Adrenal gland (tissue), 19 donors: ENCODE measurements at places on chromosomes 7 and 10.

DNA sequence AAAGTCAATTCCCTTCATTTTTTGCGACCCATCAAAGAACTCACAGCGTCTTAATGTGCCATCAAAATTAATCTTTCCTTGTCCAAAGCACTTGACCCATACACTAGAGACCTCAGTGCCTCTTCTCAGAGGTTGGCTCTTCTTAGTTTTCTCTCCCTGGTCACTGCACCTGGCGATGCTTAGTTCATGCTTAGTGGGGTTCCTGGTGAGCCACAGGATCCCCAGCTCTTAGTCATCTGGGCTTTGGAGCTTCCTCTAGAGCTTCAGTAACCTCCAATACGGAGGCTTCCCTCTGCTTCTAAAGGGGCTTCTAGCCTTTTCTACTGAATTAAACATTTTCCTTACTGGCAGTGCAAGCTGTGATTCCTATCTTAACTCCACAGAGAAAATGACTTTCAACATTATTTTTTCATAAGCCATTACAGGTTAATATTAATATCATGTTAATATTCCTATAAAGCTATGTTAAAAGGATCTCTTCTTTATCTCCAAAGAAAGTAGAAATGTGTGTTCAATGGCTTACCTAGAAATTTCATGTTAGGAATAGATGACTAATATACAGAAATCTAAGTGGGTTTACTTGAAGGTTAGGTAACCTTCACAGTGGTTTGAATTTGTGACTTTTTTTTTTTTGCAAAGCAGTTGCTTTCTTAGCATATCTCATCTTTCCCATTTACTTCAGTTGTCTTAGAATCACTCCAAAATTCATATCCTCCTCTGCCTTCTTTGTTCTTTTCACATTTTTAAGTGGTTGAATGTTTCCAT lies 295.2 kb downstream of the CAMK1D start:
- no peak for DNase-seq

DNA sequence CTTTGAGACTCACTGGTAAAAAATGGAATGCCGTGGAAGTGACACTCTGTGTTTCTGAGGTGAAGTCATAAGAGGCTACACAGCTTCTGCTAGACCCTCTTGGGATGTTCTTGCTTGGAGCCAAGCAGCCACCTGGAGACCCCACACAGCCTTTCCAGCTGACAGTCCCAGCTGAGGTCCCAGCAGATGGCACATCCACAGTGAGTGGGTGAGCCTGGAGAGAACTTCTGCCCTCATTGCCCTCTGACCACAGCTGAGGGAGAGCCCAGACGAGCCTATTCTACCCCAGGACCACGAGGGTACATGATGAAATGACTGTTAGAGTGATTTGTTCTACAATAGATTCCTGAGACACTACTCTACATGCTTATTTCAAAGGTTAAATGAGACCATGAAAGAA lies 44.3 kb downstream of the CXCL12 start:
- peak; percentile 11 for DNase-seq

DNA sequence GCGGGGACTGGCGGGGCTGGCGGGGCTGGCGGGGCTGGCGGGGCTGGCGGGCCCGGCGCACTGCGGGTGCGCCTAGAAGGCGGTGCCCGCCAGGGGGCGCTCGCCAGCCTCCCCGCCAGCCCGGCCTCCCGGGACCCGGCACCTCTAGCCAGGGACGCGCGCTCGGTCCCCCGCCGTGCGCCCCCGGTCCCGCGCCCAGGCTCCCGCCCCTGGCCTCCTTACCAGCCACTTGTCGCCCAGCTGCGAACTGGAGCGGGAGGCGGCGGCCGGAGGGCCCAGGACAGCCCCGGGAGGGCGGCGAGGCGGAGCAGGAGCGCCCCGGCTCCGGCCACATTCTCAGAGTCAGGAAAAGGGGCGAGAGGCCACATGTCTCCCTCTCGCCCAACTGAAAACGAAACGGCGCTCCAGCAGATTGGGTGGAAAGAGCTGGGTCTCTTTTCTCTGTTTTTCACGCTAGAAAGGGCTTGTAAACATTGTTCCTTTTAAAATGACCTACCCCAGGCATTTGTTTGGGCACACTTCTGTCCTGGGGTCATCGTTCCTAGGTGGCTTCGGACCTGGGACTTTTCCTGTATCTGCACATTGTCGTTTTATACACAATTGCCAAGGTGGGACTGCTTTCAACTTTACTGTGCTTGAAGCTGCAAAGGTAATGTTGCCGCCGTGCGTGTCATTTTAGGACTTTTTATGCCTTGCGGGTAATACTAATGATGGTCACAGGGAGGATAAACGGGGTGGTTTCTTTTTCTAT lies 378 bp upstream of the PRKCQ start:
- peak; percentile 52 for DNase-seq

DNA sequence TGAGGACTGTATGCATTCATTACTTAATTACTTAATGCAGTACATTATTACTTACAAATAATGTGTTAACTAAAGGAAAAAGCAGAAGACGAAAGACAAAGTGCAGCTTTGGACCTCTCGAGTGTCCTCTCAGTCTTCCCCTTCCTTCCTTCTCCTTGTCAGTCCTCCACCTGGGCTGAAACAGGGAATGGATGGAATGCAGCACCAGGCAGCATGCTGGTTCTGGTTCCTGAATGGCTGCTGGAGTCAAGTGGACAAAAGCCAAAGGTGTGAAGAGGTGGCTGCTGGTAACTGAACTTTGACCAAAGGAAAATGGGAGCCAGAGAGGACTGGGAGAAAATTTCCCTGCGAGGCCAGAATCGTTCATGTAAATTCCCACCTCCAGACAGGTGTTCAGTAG lies 179.5 kb downstream of the GPAM start:
- DNase-seq, result no peak

GRCh38 chr10:112587729-112588128 lies 140.7 kb downstream of the VTI1A start:
- DNase-seq, result no peak

- DNase-seq, result no peak
Measured at GRCh38 chr10:123433539-123433938, 232.6 kb upstream of the GPR26 start.

GRCh38 chr7:66279912-66280311 lies 74.8 kb downstream of the TPST1 start:
- no peak for DNase-seq

DNA sequence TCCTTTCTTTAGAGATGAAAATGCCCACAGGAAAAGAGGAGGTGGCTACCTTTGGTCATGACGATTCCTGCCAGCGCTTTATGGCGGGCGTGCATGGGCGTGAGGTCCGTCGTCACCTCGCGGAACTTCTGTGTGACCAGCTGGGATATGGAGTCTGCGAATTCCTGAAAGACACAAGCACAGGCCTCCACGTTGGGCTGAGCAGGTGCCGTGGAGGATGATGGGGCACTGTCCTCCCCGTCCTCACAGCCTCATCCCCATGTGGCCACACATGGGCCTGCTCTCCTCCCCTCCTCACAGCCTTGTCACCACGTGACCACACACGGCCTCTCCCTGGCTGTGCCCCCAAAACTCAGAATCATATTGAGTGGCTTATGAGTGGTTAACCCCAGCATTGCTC lies 214.7 kb downstream of the WDR37 start:
- DNase-seq, result no peak

GRCh38 chr10:3484306-3485056 lies 300.5 kb downstream of the KLF6 start:
- DNase-seq, result no peak

DNA sequence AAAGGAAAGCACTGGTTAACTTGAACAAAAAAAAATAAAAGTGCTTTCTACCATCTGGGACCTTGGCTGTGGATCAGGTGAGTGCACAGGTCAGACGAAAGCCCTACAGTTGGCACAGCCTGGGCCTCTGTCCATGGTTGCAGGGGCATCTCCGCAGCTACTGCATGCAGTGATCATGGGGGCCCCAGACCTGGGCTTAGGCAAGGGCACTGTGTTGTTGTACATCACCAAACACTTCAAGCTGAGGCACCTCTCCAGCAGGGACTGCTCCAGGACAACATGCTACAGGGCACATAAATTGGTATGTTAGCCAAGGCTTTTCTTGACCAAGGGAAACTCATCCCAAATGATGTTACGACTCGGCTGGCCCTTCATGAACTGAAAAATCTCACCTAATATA lies 23.5 kb downstream of the KLHL7 start:
- peak; percentile 14 for DNase-seq

GRCh38 chr7:50088463-50089129 lies 4.5 kb downstream of the ZPBP start:
- DNase-seq, result no peak

DNA sequence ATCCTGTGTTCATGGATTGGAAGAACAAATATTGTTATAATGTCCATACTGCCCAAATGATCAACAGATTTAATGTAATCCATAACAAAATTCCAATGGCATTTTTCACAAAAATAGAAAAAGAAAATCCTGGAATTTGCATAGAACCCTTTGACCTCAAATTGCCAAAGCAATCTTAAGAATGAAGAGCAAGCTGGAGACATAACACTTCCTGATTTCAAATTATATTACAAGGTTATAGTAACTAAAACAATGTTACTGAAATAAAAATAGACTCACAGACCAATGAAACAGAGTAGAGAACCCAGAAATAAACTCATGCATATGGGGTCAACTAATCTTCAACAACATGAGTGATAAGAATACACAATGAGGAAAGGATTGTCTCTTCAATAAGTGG lies 302.5 kb downstream of the PHTF2 start:
- DNase-seq, result no peak

GRCh38 chr10:124308056-124308645 lies 110.6 kb downstream of the OAT start:
- DNase-seq, result no peak

GRCh38 chr10:128481152-128481840 lies 355.1 kb upstream of the MKI67 start:
- no peak for DNase-seq

DNA sequence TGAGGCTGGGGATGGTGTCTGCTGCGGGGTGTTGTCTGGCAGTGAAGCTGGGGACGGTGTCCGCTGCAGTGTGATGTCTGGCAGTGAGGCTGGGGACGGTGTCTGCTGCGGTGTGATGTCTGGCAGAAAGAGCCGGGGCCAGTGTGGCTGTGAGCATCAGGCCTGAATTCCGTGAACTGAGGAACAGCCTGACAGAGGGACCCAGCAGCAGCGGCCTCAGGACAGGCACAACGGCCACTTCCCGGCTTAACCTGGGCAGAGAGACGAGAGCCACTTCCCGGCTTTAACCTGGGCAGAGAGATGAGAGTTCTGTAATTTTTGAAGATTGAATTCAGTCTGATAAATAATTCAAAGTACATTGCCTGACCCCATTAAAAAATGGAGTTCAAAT lies 321.2 kb downstream of the PTPRN2 start:
- DNase-seq, result no peak

DNA sequence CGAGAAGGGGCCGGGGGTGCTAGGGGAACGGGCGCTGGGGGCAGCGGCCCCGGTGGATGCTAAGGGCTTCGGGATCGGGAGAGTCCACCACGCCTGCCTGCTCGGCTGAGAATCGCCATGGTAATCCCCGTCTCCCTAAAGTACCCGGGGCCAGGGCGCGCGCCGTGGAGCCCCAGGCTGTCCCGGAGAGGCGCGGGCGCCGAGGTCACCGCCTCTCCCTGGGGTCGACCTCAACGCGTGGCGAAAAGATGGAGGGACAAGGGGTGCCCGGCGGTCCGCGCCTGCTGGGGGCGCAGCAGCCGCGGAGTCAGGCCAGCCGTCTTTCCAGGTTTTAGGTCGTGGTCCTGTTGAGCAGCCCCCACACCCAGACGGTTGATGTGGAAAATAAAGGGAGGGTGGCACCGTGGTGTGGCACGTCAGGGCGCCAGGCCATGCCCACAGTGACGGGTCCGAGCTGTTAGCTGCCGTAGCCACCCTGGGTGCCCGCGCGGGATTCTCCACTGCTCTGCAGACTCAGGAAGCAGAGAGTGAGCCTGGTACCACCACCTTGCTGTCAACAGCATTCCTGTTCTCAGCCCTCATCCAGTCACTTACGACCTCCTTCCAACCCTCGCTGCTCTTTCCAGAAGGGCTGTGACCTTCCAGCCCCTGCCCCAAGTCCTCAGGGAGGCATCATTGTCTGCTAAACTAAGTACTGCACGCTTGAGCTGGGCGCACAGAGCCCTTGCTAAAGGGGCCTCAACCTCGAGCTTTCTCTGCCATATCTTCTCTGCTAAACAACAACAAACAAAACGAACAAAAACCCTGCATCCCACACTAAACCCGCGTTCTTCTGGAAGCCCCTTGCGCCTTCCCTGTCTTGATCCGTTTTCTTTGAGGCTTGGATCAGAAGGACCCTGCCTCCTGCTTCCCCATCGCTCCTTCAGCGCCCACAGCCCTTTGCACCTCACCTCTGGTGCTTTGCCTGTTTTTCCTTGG lies 666 bp downstream of the SMKR1 start:
- no peak for DNase-seq

DNA sequence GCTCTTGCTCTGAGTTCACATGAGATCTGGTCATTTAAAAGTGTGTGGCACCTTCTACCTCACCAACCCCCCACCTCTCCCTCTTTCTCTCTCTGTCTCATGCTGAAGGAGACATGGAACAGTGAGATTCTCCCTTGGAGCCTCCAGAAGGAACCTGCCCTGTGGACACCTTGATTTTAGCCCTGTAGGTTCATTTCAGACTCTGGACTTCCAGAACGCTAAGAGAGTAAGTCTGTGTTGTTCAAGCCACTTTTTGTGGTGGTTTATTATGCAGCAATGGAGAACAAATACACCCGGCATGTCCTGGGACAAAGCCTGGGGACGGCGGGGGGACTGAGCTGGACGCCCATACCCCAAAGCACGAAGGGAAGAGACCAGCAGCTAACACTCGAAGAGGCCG lies 20.7 kb upstream of the GIMAP8 start:
- peak; percentile 5 for DNase-seq

DNA sequence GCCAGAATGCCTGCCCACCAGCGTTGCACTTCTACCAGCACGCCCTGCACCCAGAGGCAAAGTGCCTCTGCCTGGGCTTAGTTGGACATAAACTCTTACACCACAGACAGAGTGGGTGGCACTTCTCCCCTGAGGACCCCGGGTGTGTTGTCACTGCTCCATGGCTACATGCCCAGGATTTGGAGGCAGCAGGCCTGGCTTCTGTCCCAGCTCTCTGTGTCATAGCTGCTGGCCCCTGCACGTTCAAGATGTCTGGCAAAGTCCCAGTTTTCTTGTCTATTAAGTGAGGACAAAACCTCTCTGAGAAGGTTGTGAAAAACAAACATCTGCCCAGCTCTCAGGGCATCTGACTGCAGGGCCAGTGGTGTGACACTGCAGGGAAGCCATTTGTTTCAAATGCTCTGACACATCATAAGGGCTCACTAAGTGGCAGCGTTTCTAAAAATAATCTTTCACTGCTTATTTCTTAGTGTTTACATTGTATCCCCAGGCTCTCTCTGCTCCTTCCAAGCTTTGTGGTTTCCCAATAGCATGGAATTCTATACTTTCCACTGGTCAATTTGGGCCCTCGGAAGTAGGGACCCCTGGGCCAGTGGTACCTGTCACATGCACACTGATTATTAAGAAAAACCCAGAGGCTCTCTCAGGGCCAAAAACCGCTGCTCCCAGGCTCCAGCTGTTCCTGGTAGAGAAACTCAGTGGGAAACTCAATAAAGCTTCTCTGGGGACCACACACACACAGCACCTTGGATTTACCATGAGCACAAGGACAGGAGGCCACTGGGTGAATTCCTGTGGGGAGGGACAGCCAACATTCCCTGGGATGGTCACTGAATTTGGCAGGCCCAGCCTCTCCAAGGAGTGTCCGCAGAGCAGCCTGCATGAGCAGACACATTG lies 86.2 kb upstream of the ANLN start:
- peak; percentile 95 for DNase-seq
